ENCODE measurements at places on chromosomes 3 and 15.

DNA sequence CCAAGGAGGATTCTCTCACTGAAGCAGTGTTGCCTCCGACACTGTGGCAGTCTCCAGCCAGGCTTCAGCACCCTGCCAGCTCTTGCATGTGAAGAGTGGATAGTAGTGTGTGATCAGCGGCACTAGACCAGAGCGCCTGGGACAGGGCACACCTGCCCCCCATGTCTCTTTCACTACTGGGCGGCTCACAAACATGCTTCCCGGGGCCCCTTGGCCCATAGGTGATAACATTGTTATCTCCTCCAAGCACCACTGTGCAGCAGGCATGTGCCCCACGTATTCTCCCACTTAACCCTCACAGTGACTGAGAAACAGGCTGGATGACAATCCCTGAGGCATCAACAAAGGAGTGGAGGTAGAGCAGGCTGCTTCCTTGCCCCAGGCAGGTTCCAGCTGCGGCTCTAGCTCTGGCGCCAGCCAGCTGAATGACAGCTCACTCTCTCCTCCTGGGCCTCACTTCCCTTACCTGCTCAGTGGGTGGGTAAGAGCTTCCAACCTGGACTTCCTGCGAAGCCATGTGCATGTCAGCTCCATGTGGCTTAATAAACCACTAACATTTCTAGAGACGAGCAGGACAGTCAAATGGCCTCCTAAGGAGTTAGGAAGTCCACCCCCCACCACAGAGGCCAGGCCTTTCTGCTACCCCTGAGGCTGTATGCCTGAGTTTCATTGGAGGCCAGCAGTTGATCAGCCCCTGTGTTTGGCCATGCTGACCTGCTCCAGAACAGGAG lies 37.8 kb downstream of the KLF13 start:
- DNase-seq = peak; percentile 18

- DNase-seq = peak; percentile 55
Measured at GRCh38 chr3:179148616-179149405, 654 bp downstream of the PIK3CA start.

DNA sequence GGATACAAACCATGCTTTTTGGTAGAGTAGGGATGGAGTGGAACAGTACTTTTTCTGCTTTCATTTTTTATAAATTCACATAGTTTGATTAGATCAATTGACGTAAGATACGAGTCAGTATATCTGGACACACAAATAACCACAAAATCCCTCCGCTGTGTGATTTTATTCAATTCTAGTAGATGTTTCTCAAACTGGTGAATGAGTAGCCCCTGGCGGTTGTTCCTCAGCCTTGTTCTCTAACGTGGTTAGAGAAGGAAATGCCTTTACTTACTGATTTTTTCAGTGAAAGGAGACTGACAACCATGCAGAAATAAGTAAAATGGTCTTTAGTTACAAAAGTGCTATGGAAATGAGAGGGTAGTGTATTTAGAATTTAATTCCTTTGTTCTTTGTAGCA lies 161.0 kb downstream of the TCF12 start:
- DNase-seq = no peak

GRCh38 chr15:59380902-59381610 lies 8.4 kb upstream of the MYO1E start:
- no peak for DNase-seq

GRCh38 chr3:172177046-172177445 lies 137.7 kb downstream of the FNDC3B start:
- DNase-seq = no peak

- no peak for DNase-seq
Measured at GRCh38 chr3:108527817-108528216, 17.4 kb upstream of the MYH15 start.

- DNase-seq = no peak
Measured at GRCh38 chr3:144549166-144549565, 577.5 kb downstream of the DIPK2A start.

GRCh38 chr3:192801985-192802384 lies 74.6 kb upstream of the FGF12 start:
- no peak for DNase-seq

All from CD8-positive, alpha-beta memory T cell (primary cell).